ENCODE measurements at places on chromosomes 16 and 17.
A peak's percentile ranks its signal among the peaks of the same experiment; 100 is the strongest.

DNA sequence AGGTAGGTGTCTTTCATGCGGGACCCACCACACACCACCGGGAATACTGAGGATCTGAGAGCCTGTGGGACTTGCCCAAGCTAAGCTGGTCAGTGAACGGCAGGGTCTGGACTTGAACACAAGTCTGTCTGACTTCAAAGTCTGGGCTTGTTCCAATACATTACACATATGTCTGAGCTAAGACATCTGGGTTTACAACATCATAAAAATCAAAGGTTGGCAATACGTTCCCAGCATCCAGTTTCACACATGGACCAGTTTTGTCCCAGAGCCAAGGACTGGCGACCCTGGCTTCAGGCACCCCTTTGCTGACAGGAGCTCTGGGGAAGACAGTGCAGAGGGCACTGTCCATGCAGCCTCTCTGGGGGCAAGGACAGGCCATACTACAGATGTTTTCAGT, 27.9 kb upstream of the AXIN2 start:
- no peak for DNase-seq

DNA sequence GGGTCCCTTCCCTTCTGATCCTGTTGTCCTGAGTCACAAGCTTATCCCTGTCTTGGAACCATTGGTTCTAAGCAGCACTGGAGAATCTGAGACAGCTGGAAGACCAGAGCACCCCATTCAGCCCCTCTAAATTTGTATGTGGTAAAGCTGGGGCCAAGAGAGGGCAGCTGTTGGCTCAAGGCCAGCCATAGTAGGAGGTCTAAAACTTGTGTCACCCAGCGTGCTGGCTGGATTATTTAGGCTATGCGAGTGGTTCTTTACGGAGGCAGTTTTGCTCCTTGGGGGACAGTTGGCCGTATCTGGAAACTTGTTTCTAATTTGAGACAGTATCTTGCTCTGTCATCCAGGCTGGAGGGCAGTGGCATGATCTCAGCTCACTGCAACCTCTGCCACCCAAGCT, 69.6 kb upstream of the GSE1 start:
- no peak for DNase-seq

DNA sequence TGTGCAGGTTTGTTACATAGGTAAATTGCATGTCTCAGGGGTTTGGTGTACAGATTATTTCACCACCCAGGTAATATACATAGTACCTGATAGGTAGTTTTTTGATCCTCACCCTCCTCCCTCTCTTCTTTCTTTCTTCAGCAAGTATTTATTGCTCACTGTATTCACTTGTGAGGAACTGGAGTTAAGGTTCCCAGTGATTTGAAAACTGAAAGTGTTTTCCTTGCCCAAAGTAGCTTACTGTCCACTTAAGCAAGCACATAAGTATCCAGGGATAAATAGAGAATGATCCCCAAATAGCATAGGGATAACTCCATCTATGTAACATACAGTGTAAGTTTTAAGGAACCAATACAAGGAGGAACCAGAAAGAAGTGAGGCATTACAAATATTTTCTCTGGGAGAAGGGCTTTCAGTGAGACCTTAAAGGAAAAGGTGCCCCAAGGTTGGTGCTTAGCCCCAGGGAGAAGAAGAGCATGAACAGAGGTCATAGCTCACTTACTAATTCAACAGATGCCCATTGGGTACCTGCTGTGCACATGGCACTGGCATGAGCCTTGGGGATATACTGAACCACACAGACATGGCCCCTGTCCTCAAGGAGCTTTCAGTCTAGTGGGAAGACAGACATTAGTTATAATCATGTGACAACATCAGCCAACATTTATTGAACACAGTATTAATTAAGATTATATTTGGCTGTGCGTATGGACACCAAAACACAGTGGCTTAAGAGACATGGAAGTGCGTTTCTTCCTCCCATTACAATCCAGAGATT, 17.0 kb downstream of the MYL4 start:
- no peak for DNase-seq

- no peak for DNase-seq
Measured at GRCh38 chr16:31201582-31202413, 762 bp downstream of the PYCARD start.

- no peak for DNase-seq
Measured at GRCh38 chr17:60445144-60445543, 22.9 kb downstream of the CHCT1 start.

DNA sequence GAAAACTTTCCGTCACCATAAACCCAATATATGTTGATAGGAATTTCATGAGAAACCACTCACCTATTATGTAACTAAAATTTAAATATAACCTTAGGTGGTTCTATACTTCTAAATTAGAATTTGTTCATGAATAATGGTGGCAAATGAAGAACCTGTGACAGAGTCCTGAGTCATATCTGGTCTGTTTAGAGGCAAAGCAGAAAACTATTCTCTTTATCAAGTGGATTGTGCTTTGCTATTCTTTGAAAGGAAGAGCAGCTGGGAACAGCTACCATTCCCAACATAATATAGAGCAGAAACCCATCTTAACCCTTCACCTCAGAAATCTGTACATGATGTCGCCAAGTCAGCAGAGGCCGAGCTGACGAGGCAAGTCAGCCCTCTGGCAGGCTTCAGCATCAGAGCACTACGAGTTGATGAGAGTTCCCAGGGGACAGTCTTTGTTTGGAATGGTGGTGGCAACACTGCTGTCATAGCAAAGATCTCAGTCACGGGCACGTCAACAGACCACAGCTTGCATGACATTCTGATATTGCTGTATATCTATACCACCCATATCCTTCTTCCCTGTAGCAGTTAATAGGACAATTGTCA, 631.9 kb upstream of the CA10 start:
- no peak for DNase-seq

GRCh38 chr17:17663160-17664063, 17.8 kb upstream of the RAI1 start:
- DNase-seq = peak; percentile 63

DNA sequence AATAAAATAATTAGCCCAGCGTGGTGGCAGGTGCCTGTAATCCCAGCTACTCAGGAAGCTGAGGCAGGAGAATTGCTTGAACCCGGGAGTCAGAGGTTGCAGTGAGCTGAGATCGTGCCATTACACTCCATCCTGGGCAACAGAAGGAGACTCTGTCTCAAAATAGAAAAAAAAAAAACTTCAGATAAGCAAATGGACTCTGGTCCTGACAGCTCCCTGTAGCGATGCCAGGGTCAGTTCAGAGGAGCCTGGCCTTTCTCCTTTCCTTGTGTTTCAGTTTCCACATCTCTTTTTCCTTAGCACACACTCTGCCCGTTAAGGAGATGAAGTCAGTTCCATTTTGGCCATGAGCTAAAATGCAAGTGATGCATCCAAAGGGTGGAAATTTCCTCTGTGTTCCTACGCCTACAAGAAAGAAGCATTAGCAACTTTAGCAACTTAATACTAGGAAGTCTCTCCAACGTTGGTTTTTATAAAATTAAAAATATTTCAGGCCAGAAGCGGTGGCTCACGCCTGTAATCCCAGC, 11.6 kb upstream of the GRB2 start:
- DNase-seq = no peak

- DNase-seq = no peak
Measured at GRCh38 chr16:87927195-87927562, 9.2 kb downstream of the CA5A start.

DNA sequence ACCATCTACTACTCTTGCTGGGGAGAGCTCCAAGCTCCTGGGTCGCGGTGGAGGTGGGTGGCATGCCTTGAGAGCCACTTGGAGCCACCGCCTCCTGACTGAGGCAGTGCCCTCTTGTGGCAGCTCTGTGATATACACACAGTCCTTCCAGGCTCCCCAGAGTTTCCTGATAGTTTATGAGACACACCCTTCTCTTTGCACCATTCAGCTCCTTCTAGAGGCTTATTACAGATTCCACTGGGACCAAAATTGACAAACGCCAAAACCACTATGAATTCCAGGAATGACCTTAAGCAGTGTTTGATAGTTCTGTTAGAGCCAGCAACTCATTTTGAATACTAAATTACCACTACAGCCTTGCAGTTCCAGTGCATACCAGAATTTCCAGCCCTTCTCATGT, 170.1 kb upstream of the CDH13 start:
- no peak for DNase-seq

- DNase-seq = no peak
Measured at GRCh38 chr17:40608061-40608581, 39.5 kb downstream of the SMARCE1 start.

GRCh38 chr17:41599680-41600079, 12.9 kb downstream of the KRT16 start:
- no peak for DNase-seq

GRCh38 chr17:62802561-62803205, 5.4 kb downstream of the MARCHF10 start:
- DNase-seq = no peak

DNA sequence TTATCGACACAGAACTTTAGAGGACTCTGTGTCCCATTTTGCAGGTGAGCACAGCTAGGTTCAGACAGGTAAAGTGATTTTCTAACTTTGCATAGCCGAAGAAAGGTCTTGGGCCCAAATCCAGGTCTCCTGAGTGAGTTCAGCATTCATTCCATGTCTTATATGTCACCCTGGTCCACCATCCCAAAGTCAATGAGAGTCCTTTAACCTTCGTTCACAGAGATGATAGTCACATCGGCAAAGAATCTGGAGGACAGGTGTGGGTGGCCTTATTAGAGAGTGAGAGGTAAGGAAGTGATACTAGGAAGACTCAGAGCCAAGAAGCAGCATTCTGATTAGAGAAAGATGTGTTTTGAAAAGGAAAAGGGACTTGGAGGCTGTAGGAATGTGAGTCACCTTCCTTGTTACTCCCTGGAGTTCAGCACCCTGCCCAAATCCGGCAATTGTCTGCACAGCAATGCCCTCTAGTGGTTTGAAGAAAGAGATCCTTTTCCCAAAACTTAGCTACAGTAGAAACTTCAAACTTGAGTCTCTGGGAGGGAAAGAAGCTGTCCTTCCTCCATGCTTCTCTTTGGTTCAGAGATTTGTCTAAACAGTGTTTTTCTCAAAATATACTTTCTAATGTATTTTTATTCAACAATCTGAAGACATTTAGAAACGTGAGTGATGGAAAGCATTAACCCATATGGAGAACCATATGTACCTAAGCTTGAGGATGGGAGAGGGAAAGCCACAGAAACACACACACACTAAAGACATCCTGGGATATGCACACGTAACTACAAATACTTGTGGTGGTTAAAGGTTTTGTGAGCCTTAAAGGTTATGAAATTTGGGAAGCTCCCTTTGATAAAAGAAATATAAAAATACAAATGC, 96.4 kb upstream of the SHISA6 start:
- DNase-seq = no peak

DNA sequence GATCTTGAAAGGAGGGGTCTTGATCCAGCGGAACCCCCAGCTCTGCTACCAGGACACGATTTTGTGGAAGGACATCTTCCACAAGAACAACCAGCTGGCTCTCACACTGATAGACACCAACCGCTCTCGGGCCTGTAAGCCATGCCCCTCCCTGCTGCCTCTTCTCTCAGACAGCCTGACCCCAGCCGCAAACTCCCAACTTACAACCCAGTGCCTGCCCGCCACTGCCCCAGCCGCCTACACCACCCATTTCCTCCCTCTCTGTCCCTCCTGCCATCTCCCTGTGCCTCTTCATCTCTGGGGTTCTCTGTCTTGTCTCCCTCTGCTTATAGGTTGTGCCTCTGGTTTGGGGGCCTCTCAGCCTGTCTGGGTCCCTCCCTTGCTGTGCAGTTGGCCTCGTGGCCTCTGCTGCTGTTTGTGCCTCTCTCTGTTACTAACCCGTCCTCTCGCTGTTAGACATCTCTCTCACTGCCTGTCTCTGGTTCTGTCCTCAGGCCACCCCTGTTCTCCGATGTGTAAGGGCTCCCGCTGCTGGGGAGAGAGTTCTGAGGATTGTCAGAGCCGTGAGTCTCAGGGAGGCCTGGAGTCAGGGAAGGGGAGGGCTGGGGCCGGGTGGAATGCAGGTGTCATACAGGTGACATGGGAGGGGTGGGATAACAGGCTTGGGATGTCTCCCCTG, 9.6 kb downstream of the ERBB2 start:
- no peak for DNase-seq

DNA sequence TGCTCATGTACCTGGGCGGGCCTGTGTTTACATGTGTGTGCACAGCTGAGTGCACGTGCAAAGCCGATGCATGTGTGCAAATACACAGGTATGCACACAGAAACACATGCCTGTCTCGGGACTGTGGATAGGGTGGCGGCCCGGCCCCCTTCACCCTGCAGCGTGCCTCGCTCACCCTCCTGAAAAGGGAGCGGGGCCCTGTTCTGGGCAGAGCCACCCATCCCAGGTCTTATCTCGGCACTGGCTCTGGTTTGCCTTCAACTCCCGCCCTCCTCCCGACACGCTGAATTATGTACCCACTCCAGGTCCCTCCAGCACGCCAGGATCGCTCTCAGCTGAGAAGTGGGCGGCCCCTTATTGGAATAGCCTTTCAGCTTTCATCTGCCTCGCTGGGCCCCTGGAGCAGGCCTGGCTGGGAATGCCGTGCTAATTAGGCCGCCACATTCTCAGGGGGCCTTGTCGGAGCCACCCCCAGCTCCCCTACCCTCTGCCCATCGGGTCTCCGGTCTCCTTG, 77.8 kb downstream of the RTN4RL1 start:
- DNase-seq = no peak

DNA sequence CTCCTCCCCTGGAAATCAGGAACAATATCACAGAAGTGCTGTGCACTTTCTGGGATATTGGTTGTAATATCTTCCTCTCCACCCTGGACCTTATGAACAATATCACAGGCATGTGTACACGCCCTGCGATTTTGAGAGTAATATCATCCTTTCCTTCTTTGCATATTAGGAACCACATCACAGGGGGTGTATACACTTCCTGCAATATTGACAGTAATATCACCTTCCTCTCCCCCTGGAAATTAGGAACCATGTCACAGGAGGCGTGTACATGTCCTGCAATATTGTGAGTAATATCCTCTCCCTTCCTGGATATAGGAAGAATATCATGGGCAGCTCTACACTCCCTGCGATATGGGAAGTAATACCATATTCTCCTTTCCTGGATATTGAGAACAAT, 14.2 kb upstream of the TEKT5 start:
- DNase-seq = no peak

GRCh38 chr17:1630662-1631061, 2.0 kb upstream of the SLC43A2 start:
- DNase-seq = no peak

GRCh38 chr17:17347956-17348871, 45.0 kb downstream of the NT5M start:
- DNase-seq = no peak

GRCh38 chr17:57735230-57735629, 9.9 kb downstream of the CCDC182 start:
- no peak for DNase-seq

DNA sequence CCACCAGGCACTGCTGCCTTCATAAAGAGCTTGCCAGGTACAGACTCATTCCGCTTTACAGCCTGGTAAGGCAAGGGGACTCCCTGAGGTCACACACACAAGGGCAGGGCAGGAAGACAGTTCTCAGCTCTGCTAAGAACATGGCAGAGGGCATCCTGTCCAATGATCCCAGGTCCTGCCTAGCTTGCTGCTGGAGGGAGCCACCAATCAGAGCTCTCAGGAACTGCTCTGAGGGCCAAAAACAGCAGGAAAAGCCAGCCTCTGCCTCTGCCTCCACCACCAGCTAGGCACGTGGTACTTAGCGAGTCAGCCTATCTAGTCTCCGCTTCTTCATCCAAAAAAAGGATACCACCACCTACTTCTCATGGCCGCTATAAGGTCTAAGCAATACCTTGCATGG, 66.1 kb downstream of the GTF3C1 start:
- DNase-seq = no peak

All from activated T-helper 1 cell treated with Interleukin-2 at 50 U/mL for 16 hours (primary cell).